ENCODE measurements at places on chromosomes 1 and 21.

GRCh38 chr1:1989102-1989542 lies 14.5 kb downstream of the CFAP74 start:
- no peak for DNase-seq

DNA sequence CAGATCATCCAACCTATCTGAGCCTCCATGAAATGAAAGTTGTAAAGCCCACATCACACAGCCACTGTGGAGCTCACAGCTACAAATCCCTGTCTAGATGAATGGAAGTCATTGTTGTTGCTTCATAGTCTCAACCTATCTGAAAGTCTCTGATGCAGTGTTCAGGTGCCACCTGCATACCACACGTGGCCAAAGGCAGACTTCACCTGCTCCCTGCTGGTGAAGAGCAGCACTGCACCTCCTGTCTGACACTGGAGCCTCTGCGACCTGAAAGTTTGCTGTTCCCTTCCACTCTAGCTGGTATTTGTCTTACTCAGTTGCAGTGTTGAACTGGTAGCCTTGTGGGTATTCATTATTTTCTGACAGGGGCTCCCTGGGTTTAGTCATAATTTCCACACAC lies 18.4 kb downstream of the LORICRIN start:
- no peak for DNase-seq

GRCh38 chr21:44262338-44263056 lies 800 bp upstream of the DNMT3L start:
- DNase-seq: no peak

DNA sequence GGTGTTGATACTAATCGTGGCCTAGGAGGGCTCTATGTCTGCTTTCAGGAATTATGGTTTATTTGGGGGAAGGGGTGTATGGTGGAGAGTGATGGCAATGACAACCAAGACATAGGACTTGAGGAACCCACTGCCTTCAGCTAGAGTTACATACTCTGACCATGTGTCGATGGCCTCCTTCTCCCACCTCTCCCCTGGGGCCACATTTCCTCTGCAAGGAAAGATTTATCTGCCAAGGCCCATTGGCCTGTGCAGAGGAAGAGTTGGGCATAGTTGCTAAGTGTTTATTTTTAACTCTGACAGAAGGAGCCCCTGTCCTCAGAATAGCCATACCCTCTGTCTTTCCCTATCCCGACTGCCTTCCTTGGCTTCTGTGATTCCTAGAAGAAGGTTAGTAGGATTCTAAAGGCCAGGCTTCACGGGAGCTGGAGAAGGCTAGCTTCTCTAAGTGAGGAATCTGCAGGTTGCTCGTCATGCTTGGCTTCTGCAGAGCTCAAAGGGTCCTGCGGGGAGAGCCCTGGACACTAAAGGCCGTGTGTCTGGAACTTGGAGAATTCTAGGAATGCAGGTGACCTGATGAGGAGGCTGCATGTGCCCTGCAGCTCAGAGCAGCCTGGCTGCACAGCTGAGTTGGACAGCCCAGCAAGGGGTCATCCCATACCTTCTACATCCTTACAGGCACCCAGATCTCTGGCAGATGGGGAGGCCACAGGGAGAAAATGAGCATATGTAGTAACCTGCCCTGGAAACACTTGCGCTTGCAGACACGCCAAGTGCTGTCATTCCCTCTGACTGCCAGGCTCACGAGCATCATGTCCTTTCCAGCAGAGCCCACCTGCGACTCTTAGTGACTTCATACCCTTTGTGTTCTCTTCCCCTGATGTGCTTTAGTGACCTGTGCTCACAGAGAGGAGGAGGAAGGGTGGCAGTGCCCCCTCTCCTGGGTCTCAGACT lies 9.7 kb downstream of the MAPKAPK2 start:
- no peak for DNase-seq

DNA sequence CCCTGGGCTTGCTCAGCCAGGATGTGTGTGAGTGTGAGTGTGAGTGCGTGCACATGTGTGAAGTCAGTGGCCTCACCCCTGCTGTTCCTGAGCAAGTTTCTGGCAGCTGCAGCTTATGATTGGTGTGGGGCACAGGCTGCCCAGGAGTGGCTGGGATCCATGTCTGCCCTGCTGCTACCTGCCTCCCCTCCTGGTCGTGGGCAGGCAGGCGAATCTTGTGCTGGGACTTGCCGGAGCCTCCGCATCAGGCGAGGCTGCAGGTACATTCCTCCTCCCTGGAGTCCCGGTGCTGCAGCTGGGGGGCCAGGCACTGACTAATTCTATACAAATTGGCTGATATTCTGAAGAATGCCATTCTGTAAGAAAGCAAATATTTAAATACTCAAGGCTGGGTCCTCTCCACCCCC lies 85.6 kb upstream of the WNT4 start:
- no peak for DNase-seq

DNA sequence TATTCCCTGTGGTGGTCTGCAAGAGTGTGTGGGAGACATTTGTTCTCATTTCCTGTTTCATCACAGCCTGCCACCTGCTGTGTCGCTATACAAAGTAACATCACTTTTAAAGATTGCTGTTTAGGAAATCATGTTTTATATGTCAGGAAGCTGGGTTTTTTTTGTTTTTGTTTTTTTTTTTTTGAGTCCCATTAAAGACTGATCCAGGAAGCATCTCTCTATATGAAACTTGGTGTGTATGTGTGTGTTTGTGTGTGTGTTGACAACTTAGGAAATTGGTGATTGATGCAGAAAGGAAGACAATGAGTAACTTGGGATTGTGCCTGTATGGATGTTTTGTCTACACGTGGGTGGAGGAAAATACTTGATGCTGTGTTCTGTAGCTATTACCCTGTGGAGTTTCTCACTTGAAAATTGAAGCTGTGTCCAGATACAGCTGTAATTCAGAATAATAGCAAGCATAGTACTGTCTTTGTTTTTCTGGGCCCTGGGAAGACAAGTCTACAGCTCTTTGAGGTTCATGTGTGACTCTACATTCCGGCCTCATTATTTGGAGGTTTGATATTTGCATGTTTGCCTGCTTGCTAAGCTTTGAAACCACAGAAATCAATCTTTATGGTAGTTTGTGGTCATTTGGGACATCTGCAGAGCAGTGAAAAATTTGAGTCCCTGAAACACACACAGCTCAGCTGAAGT lies 47.9 kb downstream of the LAMC1 start:
- DNase-seq: no peak

DNA sequence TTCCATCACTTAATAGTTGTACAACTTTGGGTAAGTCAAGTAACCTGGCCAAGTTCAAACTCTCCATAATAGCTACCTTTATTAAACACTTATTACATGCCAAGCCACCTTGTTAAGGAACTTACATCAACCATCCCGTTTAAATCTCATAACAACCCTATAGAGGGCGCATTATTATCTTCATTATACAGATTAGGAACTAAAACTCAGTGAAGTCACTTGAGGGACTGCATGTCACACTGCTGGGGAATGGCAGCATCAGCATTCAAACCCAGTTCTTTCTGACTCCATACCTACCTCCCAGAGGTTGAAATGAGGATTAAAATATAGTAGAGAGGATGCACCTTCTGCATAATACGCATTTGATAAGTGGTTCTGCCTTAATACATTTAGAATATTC lies 47.1 kb upstream of the PLA2G2C start:
- no peak for DNase-seq

DNA sequence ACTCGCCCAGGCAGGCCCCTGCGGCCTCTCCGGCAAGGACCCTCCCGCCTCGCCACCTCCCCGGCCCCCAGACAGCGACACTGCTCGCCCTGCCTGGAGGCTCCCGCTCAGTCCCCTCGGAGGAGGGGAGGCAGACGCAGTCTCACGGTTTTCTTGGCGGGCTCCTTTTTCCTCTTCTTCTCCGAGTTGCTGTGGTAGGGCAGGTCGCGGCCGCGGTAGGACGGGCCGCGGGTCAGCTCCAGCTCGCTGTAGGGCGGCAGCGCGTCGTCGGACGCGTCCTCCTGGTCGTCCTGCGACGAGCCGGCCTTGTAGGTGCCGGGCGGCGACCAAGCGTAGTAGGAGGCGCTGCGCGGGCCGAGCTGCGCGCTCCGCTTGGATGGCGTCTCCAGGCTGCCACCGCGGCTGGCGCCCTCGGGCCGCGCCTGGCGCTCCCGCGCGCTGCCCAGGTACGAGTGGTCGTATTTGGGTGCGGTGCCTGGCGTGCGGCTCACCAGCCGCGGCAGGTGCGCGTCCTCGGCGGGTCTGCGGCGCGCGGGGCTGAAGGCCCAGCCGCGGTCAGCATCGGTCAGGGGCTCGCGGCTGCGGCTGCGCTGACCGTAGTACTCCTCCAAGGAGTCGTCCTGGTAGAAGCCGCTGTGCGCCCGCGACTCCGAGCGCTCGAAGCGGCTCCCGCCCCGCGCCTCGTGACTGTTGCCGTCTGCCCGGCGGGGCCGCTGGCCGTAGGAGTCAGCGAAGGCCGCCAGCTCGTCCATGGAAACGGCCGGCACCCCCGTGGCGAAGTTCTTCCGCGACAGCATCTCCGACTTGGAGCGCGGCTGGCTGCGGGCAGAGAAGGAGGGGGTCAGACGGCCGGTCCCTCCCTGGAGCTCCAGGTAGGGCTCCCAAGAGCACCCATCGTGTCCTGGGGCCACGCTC lies 44.8 kb upstream of the TADA1 start:
- no peak for DNase-seq

DNA sequence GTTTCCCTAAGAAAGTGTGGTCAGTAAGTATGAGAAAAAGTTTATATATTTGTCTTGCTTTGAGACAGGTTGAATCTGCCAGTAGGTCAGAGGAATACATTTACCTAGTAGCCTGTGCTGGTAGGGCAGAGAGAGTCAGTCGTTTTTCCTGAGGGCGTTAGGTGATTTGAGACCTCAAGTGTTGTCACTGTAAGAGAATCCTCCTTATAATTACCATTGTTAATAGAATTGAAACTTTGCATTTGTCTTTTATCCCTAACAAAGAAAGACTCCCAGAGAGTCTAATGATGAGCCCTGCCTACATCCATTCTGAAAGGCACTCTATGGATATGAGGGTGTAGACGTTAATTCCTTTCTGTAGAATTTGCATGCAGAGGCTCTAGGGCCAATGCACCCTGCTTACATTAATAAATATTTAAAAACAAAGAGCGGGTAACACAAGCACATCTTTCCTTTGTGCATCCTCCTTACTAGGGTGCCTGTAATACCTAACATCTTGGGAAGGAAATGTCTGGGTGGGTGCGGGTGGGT lies 16.4 kb downstream of the PBX1 start:
- no peak for DNase-seq

DNA sequence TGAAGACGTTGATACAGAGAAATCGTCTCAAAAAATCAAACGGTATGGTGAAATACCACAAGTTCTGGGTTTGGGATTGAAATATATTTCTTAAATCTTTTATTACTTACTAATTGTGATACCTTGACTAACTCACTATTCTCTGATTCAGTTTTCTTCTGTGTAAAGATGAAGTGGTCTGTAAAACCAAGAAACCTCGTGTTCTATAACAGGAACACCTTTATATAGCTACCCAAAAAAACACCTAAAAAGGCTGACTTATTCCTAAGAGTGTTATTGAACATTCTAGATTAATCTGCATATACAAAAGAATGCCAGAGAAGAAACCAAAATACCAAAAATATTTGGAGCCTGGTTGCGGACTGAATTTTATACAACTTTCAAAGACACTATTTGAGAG lies 721 bp downstream of the LRRIQ3 start:
- no peak for DNase-seq

DNA sequence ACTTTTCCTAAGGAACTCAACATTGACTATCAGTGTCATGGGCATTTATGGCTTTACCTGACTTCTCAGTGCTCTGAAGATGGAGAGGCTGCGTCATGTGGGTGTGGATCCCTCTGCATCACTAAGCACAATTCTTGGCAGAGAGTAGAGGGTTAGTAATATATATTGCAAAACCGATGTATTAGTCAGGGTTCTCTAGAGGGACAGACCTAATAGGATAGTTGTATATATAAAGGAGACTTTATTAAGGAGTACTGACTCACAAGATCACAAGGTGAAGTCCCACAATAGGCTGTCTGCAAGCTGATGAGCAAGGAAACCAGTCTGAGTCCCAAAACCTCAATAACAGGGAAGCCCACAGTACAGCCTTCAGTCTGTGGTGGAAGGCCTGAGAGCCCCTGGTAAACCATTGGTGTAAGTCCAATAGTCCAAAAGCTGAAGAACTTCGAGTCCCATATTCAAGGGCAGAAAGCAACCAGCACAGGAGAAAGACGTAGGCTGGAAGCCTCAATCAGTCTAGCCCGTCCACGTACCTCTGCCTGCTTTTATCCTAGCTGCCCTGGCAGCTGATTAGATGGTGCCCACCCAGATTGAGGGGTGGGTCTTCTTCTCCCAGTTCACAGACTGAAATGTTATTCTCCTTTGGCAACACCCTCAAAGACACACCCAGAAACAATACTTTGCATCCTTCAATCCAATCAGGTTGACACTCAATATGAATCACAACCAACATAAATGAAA lies 159.7 kb upstream of the NRIP1 start:
- DNase-seq: no peak

DNA sequence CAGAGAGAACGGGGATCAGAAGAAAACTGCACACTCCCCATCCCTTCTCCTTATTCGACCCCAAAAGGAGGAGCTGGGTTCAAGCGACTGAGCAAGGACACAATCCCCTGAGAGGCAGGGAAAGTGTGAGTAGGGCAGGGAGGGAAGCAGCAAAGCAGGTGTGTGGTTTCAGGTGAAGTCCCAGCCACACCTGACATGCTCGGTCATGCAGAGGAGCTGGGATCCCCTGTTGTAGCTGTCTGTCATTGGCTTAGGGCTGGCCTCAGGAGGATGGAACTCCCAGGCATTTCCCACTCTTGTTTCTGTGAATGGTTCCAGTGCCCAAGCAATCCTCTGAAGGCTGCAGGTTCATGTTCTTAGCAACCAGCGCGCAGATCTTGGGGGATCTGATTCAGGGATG lies 150.7 kb downstream of the DSCAM start:
- no peak for DNase-seq

GRCh38 chr1:75539230-75540116 lies 71.4 kb downstream of the SLC44A5 start:
- no peak for DNase-seq

DNA sequence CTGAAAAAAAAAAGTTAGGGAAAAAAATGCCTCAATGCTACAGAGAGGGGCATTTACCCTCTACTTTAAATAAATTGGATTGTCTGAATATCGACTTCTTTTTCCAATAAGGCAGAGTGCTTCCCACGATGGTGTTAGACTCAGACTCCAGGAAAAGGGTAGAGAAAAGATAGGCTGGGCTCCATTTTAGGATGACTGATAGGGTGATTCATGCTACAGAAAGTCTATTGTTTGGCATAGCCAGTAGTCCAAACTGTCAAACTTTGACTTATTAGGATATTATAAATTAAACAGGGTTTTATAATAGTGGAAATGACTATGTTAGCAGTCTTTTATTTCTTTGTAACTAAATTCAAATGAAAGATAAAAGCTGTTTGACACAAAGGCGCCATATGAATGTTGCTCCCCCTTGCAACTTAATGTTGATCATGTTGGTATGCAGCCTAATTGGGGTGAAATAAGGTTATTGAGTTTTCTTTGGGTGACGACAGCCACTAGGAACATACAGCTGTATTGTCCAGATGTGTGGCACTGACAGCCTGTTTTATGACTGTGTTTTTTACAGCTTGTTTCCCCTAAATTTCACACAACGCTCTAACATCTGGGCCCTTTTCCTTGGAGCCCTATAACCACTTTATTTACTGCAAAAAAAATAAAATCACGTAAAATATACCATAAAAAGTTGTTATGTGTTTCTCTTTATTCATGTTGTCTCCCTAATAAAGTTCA lies 69.3 kb downstream of the SPAG17 start:
- DNase-seq: no peak

GRCh38 chr1:10128101-10128765 lies 82.1 kb upstream of the KIF1B start:
- no peak for DNase-seq

Data from stimulated activated CD8-positive, alpha-beta memory T cell treated with anti-CD3 and anti-CD28 coated beads, Interleukin-7, amount 100 ng/mL, for 1 hour (primary cell).